ENCODE measurements at places on chromosomes 16 and 17.

- DNase-seq = no peak
Observed at GRCh38 chr16:8785408-8785807, 12.0 kb downstream of the TMEM186 start.

GRCh38 chr16:2883458-2883908, 468 bp downstream of the FLYWCH2 start:
- DNase-seq = no peak

DNA sequence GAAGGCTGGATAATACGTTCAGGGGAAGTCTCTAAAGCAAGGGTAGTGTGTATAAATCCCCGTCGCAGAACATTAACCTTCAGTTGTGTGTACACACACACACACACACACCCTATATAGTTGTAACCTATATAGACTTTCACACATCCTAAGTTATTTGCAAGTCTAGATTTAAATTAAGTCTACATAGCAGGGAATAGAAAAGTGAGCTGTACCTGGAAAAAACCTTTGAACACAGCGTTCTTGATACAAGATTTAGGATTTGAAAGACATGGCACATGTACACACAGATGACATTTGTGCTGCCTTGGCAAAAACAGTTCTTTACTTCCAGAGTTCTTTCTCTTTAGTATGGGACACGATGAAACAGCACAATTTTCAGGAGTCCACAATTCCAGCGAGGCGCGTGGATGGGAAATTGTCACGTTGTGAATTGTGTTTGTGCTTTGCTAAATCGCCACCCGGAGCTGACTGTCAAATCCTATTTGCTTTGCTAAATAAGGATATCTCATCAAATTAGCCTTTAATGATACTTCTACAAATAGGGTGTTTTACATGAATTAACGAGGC, 233.9 kb downstream of the MRTFB start:
- no peak for DNase-seq

DNA sequence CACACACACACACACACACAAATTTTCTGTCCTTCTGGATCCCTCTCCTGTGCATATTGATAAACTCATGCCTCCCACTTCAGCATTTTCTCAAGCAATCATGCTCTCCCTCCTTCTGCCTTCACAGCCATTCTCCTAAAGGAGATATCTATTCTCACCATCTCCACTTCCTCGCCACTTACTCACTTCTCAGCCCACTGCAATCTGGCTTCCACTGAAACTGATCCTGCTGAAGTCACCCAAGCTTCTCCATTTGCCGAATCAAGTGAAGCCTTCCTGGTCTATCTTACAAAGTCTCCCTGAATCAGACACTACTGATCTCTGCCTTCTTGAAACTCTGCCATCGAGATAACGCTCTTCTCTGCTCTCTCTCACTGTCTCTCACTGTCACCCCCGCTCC, 54.0 kb upstream of the GNAO1 start:
- no peak for DNase-seq

GRCh38 chr16:80836846-80837245, 32.4 kb upstream of the CDYL2 start:
- DNase-seq = no peak

DNA sequence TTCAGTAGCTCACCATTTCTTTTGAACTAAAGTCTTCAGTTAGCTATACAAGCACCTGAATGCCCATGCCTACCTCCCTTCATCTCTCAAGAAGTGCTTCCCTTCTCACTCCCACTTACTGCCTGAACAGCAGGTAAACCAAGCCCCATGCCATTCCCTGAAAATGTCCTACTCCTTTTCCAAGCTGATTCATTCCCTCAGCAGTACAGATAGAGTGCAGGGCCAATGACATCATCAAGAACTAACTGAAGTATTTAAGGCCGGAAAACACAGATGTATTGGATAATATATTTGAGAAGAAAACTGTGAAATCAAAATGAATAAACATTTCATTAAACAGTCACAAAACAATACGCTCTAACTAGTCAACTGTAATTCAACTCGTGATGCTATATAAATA, 478.8 kb upstream of the CDH11 start:
- DNase-seq = no peak

DNA sequence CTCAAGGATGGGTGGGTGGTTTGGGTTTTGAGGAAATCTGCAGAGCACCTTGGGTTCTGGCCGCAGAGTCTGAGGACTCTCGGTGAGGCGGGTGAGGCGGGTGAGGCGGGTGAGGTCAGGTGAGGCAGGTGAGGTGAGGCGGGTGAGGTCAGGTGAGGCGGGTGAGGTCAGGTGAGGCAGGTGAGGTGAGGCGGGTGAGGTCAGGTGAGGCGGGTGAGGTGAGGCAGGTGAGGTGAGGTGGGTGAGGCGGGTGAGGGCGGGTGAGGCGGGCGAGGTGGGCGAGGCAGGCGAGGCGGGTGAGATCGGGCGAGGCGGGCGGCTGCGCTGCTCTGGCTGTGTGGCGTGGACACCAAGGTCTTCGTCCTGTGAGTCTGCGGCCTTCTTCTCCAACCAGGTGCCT, 24.1 kb upstream of the RPL13 start:
- DNase-seq = no peak

DNA sequence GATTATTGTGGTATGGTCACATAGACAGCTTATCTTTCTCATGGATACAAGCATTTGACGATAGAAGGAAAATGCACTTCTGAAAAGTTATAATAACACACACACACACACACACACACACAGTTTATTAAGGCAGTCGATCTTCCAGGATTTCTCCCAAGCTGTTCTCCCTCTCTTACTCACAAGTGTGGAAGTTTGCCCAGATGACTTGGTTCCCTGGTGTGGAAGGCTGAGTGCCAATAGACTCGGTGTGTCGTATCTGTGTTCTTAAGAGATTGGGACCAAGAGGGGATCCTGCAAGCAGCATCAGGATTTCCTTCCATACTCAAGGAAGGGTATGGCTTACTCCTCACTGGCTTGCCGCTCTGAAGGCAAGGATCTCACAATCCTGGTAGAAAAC, 279.6 kb downstream of the HS3ST3B1 start:
- no peak for DNase-seq

GRCh38 chr17:10648956-10649355, 8.2 kb downstream of the MYH3 start:
- DNase-seq = no peak

GRCh38 chr16:76984196-76984595, 206.8 kb upstream of the MON1B start:
- no peak for DNase-seq

GRCh38 chr17:29677824-29678223, 55.1 kb upstream of the CORO6 start:
- no peak for DNase-seq

DNA sequence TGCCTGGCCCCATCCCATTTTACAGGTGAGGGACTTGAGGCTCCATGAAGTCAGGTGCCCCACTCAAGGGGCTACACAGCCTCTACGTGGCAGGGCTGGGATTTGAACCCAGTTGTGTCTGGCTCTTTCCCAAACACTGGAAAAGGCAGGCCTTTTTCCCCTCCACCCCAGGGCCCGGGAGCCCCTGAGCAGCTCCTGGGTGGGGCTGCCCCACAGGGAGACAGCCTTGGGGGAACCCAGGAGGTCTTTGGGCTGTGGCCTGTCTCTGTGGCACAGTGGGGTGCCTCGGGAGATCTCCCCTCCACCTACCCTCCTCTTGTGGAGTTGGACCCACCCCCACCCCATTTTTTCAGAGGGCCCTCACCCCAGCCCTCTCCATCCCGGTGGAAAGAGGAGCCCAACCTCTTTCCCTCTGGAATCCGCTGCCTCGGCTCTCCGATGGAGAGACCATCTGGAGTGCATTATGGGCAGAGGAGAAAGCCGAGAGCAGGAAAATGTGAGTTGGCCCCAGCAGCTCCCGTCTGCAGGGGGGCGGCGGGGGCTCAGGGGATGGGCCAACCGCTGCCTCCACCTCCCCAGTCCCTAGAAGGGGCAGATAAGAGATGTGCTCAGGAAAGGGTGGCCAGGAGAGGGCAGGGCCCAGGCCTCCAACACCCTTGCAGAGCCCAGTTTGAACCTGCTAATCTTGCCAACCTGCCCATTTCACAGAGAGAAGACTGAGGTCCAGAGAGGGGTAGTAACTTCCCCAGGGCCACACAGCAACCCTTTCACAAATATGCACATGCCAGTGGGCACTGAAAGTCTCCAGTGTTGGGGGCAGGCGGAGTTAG, 15.4 kb upstream of the TMEM92 start:
- DNase-seq = no peak

GRCh38 chr17:57599271-57600045, 145.6 kb downstream of the CCDC182 start:
- peak; percentile 40 for DNase-seq

- DNase-seq = peak; percentile 22
Observed at GRCh38 chr16:24036614-24037013, 200.8 kb downstream of the PRKCB start.

DNA sequence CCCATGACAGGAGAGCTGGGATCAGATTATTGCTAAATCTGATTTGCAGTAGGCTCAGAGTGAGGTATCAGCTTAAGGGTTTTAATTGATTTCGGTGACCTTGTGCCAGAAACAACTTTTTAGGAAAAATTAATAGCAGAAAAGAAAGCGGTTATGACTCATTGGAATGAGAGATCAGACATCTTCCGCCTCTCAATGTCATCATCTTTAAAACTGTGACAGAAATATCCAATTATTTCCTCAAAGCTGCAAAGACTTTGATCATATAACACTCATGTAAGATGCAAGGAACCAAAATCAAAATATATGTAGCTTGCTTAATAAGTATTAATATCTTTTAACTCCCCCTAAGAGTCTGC, 190.1 kb upstream of the FOXF1 start:
- no peak for DNase-seq

GRCh38 chr17:72772331-72772821, 320.1 kb downstream of the SLC39A11 start:
- no peak for DNase-seq

- no peak for DNase-seq
Observed at GRCh38 chr17:76840884-76841775, 27.1 kb upstream of the MGAT5B start.

- DNase-seq = no peak
Observed at GRCh38 chr16:67294938-67295361, 15.6 kb downstream of the PLEKHG4 start.

GRCh38 chr17:58491510-58492045, 3.4 kb upstream of the HSF5 start:
- DNase-seq = no peak
